ENCODE measurements at places on chromosomes 3 and 15. TPM values are rescaled to one million over a fixed set of nuclear protein-coding genes. Genes with fewer than 3 reads are reported as not detected.

- DNase-seq = no peak
These were observed 29.5 kb downstream of the HES1 start for GRCh38 chr3:194165271-194166018.

GRCh38 chr3:33044676-33045075, 52.3 kb downstream of the GLB1 start:
- DNase-seq = no peak

DNA sequence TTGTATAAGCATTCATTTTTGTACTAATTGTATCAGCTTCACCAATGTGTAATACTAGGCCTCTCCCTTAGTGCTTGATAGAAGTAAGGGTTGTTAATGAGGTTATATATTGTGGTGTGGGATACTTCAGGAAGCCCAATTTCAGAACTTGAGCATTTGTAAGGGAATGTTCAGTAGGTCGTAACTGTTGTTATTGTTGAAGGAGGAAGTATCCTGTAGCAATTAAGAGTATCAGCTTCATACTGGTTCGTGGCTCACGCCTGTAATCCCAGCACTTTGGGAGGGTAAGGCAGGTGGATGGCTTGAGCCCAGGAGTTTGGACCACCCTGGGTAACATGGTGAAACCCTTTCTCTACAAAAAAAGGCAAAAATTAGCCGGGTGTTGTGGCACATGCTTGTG, 30.6 kb downstream of the IQGAP1 start:
- no peak for DNase-seq

DNA sequence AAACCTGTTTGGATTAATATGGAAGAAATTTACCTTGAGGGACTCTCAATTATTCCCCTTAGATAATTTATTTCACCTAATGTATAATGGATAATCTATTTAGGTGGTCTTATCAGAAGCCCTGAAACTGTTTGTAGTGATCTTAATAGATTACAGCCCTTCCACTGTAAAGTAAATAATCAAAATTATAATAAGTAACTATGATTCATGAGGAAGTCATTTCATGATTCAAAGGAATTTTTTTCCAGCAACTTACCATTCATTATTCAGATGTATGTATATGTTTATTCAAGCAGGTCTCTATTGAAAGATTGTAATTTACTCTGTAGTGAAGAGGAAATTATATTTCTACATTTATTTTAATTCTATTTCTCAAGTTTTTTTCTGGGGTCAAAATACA, 250.6 kb upstream of the ROBO1 start:
- no peak for DNase-seq

GRCh38 chr3:43644443-43644842, 22.6 kb upstream of the ANO10 start:
- DNase-seq = no peak

- DNase-seq = no peak
These were observed 17.2 kb downstream of the GCSAM start for GRCh38 chr3:112115806-112116383.

DNA sequence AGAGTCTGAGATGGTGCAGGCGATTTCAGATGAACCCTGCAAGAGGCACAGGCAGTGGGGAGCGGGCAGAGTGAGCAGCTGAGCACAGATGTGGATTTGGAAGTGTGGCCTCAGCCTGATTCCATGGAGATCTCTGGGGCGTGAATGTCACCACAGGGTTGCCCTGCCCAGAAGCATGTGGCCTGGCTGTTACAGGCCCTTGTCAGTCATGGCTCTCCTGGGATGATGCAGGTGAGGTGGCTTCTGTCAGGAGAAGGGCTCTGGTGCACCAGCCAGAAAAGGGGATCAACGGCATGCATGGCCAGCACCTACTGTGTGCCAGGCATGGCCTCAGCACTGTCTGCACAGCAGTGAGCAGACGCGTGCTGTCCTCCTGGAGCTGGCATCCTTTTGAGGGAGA, 11.9 kb downstream of the HDAC11 start:
- no peak for DNase-seq

DNA sequence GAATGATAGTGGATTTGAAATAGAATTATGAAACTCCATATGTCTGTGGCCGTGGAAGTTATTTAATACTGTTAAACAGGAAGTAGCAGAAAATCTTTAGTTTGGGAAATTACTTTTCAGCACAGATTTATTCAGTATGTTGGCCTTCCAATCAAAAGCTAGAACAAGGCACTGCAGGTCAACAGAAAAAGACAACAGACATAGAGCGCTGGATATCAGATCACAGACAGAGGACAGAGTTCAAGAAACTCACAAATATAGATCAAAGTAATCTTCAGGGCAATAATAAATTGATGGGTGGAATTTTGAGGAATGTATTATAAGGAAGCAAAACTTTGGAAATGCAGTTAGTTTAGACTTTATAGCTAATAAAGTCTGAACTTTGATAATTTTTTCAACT, 159.5 kb upstream of the TMCO5A start:
- no peak for DNase-seq

- no peak for DNase-seq
These were observed 335.9 kb downstream of the VPS13C start for GRCh38 chr15:61724251-61724939.

- DNase-seq = no peak
These were observed 45.4 kb upstream of the RAD18 start for GRCh38 chr3:9008550-9009255.

DNA sequence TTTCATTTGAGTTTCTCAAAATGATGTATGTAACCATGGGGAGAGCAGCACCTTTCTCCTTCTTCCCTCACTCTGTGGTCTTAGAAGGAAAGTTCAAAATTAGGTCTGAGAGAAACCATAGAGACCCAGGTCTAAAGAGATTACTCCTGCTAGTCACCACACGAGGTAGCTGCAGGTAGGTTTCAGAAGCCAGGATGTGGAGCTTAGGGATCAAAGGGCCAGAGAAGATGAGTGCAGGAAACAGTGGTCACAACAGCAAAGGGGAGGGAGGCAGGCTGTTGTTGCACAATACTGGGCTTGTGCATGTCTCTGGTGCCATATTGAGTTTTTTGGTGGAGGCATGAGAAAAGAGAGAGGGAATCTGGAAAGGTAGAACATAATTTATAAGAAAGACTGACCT, 583.6 kb downstream of the AGBL1 start:
- no peak for DNase-seq

DNA sequence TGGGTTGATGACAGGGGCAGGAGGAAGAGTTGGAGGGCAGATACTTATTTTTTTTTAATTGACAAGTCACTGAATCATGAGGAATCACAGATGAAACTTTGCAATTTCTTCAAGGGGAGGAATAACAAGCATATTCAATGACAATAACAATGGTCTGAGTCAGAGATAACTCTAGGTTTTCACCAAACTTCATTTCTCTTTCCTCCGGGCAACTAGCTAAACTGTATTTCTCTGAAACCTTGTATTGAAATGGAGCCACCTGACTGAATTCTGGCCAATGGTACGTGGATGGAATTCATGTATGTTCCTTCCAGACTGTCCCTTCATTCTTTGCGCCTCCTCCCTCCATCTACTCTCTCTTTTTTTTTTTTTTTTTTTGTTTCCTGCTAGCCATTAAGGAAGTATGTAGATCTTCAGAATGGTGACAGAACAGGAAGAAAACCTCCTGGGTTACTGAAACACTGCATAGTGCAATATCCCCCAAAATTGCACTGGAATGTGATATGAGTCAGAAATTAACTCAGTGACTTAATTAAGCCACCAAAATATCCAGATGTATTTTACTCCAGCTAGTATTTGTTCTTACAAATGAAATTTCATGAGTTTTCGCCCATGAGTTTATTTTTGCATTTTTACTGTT, 495.4 kb downstream of the OTOL1 start:
- DNase-seq = no peak

- no peak for DNase-seq
These were observed 43.8 kb upstream of the LRRFIP2 start for GRCh38 chr3:37218206-37218605.

DNA sequence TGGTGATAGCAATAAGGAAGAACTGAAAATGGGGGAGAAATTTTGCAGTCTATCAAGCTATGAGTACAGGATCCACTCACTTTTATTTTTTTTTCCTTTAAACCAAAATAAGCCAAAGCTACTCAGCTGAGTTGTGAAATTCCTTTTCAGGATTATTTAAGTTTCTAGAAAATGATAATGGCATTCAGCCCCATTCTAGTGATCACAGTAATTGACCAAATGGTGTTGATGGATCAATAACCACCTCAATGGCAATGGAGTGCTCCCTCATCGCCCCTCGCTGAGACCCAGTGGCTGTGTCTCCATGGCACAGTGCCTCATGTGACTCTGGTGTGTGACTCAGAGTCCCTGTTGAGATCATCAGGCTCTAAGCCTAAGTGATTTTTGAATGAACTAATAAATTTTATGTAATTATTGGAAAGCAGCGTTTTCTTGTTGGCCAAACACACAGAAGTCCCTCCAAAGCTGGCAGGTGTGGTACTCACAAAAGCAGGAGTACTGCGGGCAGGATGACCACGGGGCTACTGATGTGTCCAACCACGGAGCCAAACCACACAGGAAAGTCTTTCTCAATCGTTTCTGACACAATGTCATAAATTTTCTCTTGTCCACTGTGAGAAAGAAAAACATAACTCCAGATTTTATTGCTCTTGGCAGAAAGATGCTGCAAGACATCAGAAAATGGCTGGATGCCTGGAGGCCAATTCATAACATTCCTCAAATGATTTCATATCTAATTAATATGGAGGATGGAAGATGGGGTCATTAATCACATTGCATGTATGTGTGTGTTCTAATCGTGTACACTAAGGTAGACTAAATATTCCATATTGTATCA, 14.4 kb upstream of the STARD5 start:
- DNase-seq = peak; percentile 52

- DNase-seq = no peak
These were observed 1138.4 kb downstream of the SI start for GRCh38 chr3:163939926-163940325.

GRCh38 chr3:41259449-41260062, 60.3 kb downstream of the CTNNB1 start:
- no peak for DNase-seq

GRCh38 chr3:14550651-14551611, 10.8 kb upstream of the GRIP2 start:
- DNase-seq = no peak

GRCh38 chr3:159818399-159818798, 170.2 kb upstream of the IL12A start:
- DNase-seq = no peak

DNA sequence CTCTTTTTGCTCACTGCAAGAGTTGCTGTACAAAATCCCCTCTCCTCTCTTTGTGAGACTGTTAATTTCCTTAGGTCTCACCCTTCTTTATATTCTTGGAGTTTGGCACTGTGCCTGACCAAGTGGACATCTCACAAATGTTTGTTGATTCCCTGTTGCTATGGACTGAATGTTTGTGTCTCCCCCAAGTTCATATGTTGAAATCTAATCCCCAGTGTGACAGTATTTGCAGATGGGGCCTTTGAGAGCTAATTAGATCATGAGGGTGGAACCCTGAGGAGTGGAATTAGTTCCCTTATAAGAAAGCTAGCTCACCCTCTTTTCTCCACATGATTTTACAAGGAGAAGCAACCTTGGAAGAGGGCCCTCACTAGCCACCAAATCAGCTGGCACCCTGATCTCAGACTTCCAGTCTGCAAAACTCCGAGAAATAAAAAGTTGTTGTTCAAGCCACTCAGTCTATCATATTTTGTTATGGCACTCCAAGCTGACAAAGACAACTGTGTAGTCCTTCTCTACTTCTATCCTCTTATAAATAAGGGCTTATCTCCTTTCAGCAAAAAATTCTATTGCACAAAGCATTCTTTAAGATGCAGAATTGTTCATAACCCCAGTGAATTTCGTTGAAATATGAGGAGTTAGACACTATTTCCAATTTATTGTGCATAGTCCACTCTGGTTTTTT, 65.5 kb upstream of the NPHP3 start:
- DNase-seq = no peak

The SEMA3G gene
- polyA plus RNA-seq = not detected

The GNAT1 gene
- not detected for polyA plus RNA-seq

The THRB gene
- polyA plus RNA-seq = 0.02 TPM

The COL6A5 gene
- not detected for polyA plus RNA-seq

The ZNF660 gene
- 2.8 TPM for polyA plus RNA-seq

The GNB4 gene
- 88.5 TPM for polyA plus RNA-seq

The STRA6 gene
- 0.12 TPM for polyA plus RNA-seq

The OR5K2 gene
- polyA plus RNA-seq = not detected

The PRRT3 gene
- polyA plus RNA-seq = 4.2 TPM

The CA12 gene
- 55.5 TPM for polyA plus RNA-seq

The FBXW12 gene
- not detected for polyA plus RNA-seq

The MCF2L2 gene
- not detected for polyA plus RNA-seq

The SLC30A4 gene
- polyA plus RNA-seq = 3.9 TPM

The GPR62 gene
- not detected for polyA plus RNA-seq

The CPNE9 gene
- not detected for polyA plus RNA-seq

The DNAH1 gene
- polyA plus RNA-seq = 1.9 TPM

The FEZF2 gene
- polyA plus RNA-seq = not detected

The RAB27A gene
- 26.2 TPM for polyA plus RNA-seq

The CP gene
- polyA plus RNA-seq = 0.10 TPM

The DAPK2 gene
- polyA plus RNA-seq = 0.57 TPM

The FAN1 gene
- 10.3 TPM for polyA plus RNA-seq

The IL5RA gene
- polyA plus RNA-seq = not detected

The UBR1 gene
- polyA plus RNA-seq = 13.4 TPM
